ENCODE measurements at places on chromosomes 11 and 22.
A peak's percentile ranks its signal among the peaks of the same experiment; 100 is the strongest.

GRCh38 chr11:85783758-85784157, 27.2 kb downstream of the SYTL2 start:
- DNase-seq, result no peak

GRCh38 chr11:123316003-123316402, 114.1 kb upstream of the GRAMD1B start:
- no peak for DNase-seq

- DNase-seq, result no peak
These were observed 3.4 kb downstream of the RNF141 start for GRCh38 chr11:10537600-10537999.

DNA sequence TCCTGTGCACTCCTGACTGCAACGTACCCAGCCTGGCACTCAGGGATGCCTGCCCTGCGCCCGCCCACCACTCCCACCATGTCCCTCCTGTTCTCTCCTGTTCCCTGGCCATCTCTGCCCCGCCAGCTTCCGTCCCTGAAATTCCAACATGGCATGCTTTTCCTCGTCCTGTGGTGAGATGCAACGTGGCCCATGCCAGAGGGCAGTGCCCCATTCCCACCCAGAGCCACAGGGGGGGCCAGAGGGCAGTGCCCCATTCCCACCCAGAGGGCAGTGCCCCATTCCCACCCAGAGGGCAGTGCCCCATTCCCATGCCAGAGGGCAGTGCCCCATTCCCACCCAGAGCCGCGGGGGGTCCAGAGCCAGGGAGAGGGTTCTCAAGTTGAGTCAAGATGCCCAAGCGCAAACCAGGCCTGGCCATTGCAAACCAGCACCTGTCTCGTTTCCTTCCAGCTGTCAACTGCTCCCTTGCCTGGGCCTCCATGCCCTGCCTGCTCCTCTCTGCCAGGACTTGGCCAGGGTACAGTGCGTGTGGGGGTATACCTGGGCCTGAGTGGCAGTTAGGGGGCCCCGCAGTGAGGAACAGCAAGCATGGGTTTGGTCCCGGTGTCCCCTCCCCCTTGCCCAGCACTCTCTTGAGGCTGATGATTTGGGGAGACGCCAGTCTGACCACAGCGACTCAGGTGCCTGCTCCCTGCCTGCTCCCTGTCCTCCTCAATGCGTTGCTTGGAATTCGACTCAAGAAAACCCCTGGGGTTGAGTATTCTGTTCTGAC, 14.6 kb downstream of the B3GAT1 start:
- DNase-seq, result no peak

DNA sequence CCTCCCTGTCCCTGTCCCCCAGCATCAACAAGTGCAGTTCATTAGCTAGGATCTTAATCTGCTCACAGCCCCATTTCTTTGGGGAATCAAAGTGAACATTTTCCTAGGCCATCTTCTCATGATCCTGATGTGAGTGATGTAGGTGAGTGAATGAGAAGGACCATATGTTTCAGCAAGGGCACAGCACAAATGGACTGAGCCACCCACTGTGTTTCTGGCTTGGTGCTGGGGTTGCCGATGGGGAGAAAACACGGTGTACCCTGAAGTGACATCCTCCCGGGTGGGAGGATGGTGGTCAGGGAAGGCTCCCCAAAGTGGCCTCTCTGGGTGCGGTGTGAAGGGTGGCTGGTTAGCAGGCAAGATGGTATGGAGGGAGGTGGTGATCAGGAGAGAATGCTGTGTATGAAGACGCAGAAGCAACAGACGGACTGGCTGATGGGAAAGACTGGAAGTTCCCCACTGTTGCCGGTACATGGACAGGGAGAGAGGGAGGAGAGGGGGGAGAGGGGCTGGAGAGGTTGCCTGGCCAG, 72.2 kb downstream of the JAM3 start:
- no peak for DNase-seq

DNA sequence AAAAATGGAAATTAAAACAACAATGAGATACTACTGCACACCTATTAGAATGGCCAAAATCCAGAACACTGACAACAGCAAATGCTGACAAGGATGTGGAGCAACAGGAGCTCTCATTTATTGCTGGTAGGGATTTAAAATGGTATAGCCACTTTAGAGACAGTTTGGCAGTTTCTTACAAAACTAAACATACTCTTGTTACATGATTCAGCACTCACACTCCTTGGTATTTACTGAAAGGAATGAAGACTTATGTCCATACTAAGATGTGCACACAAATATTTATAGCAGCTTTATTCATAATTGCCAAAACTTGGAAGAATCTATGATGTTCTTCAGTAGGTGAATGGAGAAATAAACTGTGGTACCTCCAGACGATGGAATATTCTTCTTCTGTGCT, 40.8 kb downstream of the PGM2L1 start:
- DNase-seq, result no peak

GRCh38 chr11:95253141-95253540, 22.1 kb upstream of the SESN3 start:
- DNase-seq, result no peak

DNA sequence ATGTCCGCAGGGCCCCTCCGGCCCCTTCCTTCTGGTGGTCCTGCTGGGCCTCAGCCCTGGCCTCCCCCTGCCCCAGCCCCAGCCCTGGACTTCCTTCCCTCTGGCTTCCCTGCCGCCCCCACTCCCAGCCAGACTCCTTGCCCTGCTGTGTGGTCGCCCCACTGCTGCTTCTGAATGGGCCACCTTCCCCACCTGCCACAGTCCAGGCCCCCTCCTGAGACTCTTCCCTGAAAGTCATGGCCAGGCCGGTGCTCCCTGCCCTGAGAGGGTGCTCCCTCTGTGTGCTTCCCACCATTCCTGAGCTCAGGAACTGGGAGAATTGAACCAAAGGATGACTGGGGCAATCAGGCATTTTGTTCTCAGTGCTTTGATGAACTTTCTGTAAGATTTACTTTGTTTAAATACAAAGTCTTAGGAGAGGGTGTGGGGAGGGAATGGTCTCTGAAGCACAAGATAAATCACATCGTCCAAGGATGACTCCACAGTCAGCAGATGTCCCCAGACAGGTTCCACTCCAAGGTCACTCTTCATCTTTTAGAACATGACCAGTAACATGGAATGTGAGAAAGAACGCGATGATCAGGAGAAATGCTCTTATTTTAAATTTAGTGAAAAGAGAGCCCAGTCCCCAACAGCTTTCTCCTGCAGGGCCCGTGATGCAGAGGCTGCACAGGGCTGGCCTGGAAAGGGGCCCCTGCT, 774 bp downstream of the APOBEC3D start:
- DNase-seq, result no peak

DNA sequence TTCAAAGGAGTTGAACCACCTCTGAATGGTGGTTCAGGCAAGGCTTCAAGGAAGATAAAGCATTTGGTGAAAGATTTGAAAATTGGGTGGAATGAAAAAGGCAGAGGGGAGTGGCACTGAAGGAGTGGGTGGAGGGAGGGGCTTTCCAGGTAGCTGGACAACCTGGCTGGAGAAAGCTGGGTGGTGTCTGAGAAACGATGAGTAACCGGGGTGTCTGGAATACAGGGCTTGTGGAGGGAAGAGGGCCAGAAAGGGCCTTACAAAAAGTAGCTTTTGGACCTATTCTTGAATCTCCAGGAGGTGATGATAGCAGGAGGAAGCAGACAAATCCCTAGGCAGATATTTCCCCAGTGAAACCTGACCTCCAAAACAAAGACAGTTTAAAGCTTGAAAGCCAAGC, 99.3 kb downstream of the RASSF10 start:
- no peak for DNase-seq

DNA sequence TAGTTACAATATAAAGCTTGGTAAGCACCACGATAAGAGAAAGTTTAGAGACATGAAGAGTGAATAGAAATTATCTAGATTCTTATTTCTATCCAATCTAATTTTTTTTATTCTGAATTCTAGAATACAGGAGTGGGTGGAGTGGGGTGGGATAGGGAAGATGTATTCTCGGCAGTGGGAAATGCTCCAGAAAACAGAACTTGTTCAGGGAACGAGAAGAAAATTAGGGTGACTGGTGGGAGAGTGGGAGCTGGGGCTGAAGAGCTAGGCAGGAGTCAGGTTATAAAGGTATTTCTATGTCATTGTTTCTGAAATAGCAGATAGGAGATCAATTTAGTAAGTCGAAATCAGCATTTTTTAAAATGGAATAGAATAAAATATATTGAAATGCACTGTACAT, 53.2 kb upstream of the APOA1 start:
- no peak for DNase-seq

DNA sequence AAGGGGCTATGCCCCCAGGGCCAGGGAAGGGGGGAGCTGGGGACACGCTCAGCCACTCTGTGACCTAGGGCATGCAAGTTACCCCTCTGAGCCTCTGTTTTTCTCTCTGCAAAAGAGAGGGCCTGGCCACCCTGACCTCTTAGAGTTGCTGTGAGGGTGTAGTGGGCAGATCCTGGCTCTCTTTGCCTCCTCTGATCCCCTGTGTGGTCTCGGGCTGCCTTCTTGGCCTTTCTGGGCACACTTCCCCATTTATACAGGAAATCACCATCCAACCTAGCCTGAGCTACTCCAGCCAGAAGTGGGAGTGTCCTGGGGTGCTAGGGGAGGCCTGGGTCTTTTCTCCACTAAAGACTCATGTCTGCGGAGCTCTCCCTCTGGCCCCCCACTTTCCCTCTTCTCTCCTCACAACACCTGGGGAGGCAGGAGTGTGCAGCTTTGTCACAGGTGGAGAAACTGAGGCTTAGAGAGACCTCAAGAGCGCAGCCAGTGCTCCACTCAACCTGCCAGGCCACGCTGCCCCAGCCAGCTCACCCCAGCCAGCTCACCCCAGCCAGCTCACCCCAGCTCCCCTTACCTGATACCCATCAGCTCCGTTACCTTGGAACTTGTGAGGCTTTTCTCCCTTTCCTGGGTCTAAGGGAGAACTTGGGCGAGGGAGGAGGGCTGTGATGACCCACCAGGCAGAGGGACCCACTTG, 1.4 kb downstream of the AIFM3 start:
- no peak for DNase-seq

GRCh38 chr11:64531906-64532312, 59.1 kb upstream of the SLC22A12 start:
- no peak for DNase-seq

GRCh38 chr11:117465236-117465997, 137.8 kb downstream of the CEP164 start:
- no peak for DNase-seq

- DNase-seq, result no peak
These were observed 1.1 kb downstream of the DNAL4 start for GRCh38 chr22:38792833-38793232.

DNA sequence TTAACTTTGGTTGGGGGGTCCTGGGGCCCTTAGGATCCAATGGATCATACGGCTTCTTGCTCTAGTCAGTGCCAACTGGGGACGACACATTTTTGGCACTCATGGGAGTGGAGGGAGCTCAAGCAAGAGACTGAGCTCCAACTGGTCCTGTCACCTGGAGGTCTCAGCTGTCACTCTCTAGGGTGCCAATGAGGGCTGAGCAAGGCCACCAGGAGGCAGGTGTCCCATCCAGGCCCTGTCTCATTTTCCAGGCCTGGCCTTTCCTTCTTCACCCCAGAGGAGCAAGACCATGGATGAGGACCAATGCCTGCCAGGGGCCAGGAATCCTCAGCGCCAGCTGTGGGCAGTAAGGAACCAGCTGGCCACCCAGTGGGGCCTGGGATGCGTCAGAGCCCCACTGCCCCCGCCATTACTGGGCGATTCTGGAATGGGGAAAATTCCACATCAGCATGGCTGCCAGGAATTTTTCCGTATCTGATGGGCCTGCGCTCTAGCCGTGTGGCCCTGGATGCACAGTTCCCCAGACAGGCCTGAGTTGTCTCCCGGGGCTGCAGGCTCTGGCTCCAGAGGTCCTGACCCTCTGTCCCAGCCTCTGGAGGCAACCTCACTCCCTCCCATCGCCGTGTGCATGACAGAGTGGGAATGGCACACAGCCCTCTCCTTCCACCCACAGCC, 669 bp upstream of the GAL3ST1 start:
- DNase-seq, result peak; percentile 65

GRCh38 chr22:30347255-30347892, 9.3 kb downstream of the SF3A1 start:
- no peak for DNase-seq

- DNase-seq, result no peak
These were observed 27.9 kb downstream of the RPL3 start for GRCh38 chr22:39291523-39291922.

DNA sequence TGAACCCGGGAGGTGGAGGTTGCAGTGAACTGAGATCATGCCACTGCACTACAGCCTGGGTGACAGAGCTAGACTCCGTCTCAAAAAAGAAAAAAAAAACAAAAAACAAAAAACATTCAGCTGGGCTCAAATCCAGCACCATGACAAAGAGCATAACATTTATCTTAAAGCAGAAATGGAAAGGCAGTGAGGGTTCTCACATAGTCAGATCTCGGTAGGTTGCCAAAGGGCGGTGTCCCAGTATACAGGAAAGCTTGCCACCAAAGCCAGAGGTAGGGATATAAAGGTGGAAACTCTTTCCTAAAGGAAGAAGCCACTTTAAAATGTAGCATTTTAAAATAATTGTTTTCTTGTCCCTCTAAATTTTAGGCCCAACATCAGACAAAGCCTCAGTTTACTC, 22.4 kb upstream of the CAPRIN1 start:
- no peak for DNase-seq

- peak; percentile 74 for DNase-seq
These were observed 17.5 kb downstream of the ADM start for GRCh38 chr11:10322401-10322800.

- no peak for DNase-seq
These were observed 1.2 kb downstream of the CDC42EP2 start for GRCh38 chr11:65315866-65316226.

- peak; percentile 19 for DNase-seq
These were observed 9.9 kb downstream of the OSBPL5 start for GRCh38 chr11:3155216-3155615.

GRCh38 chr11:60854140-60854846, 1.5 kb downstream of the PTGDR2 start:
- DNase-seq, result no peak

DNA sequence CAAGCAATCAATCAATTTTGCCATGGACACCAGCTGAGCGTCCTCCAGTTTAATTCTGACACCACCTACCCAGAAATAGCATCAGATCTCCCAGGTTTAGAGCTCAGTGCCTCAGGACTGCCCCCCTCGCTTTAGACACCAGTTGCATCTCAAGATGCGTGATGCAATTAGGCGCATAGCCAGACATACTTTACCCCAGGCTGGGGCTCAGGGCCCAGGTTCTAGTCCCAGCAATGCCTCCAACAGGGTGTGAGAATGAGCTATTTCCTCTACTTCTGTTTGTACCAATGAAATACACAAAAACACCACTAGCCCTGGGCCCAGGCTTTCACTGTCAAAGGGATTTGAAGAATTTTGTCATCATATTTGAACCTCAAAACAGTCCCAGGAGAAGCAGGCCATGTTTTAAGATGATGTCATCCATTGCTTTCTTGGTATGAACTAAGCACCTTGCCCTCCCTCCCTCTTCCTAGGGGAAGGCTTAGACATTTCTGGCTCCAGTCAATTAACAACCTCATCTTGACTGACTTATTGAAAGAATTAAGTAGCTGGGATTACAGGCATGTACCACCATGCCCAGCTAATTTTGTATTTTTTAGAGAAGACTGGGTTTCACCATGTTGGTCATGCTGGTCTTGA, 61.5 kb upstream of the INCENP start:
- DNase-seq, result no peak

GRCh38 chr22:24417901-24418641, 9.3 kb upstream of the ADORA2A start:
- no peak for DNase-seq

All from femur (tissue), 1 donor.